ENCODE measurements at places on chromosomes 4 and X. TPM values are rescaled to one million over a fixed set of nuclear protein-coding genes. Genes with fewer than 3 reads are reported as not detected.

GPM6B gene
- 15.7 TPM for total RNA-seq

MAGEB2 gene
- total RNA-seq = not detected

PCDH7 gene
- total RNA-seq = 23.1 TPM

RAI2 gene
- 47.4 TPM for total RNA-seq

GRCh38 chrX:104335756-104336155 is 81.0 kb upstream of the ESX1 start:
- no peak for DNase-seq

DNA sequence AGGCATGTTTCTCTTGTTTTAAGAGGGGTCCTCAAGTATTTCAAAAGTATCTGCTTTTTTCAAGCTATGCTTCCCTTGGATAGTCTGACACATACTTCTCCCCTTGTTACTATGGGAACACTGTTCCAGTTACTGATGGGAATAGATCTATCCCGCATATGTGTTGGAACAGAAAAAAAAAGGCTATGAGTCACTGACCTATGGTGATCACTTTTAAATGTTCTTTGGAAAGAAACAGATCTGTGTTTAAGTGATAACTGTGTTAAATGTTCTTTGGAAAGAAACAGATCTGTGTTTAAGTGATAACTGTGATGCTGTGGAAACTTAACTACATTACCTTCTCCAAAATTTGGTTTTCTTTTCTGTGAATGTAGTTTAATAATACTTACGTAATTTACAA is 303.2 kb downstream of the TEX13C start:
- no peak for DNase-seq

- no peak for DNase-seq
Measured at GRCh38 chrX:115579786-115580294, 18.9 kb downstream of the PLS3 start.

- DNase-seq = no peak
Measured at GRCh38 chrX:24168807-24169206, 19.3 kb downstream of the ZFX start.

DNA sequence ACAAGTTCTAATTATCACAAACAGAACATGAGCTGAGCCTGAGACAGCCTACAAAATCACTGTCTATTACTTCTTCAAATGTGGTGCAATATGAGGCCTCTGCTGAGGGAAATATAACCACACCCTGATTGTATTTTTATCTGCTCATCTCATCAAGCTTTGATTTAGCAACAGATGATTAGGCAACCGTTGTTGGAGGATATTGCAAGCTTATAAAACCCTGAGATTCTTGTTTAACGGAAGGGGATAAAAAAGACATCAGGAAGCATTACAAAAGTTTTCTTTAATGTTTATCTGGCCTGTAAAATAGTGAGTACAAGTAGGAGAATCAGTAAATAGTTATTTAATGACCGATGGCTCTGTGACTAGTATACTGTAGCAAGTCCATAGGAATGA is 108.5 kb downstream of the ZNF330 start:
- no peak for DNase-seq

DNA sequence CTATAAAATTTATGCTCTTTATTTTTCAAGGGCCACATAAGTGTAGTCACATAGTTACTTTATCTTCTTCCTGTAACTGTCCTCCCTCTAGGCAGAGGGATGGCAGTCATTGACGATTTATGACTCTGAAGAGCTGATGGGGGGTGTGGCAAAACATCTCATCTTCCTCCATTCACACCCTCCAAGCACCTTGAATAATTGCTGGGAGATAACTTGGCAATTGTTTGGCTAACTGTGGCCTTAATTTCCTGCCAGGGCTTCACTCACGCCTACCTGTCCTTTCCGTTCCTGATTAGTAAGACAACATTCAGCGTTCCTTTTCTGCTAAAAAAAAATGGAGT is 329.2 kb downstream of the ARHGAP10 start:
- no peak for DNase-seq

DNA sequence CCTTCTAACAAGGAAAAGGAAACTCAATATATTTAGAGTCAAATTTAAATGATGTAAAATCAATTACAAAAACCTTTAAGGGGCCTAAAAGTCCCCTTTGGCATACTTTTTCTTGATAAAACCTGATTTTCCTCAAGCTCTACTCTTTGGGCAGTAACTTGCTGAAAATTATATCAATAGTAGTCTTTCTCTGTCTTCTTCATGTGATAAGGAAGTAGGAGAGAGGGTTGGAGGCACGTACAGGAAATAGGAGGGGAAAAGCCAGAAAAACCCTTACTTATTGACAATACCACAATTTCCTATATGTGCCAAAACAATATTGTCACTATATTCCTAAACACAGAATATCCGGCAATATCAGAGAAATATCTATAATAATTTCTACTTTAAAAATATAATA is 9.6 kb downstream of the RHOH start:
- no peak for DNase-seq

Data from vagina (tissue), 2 donors.